ENCODE measurements at places on chromosomes 5 and 9.

GRCh38 chr5:149780043-149780737 is 50.1 kb downstream of the PPARGC1B start:
- no peak for DNase-seq

- no peak for DNase-seq
Measured at GRCh38 chr9:127195976-127196825, 68.4 kb upstream of the GARNL3 start.

DNA sequence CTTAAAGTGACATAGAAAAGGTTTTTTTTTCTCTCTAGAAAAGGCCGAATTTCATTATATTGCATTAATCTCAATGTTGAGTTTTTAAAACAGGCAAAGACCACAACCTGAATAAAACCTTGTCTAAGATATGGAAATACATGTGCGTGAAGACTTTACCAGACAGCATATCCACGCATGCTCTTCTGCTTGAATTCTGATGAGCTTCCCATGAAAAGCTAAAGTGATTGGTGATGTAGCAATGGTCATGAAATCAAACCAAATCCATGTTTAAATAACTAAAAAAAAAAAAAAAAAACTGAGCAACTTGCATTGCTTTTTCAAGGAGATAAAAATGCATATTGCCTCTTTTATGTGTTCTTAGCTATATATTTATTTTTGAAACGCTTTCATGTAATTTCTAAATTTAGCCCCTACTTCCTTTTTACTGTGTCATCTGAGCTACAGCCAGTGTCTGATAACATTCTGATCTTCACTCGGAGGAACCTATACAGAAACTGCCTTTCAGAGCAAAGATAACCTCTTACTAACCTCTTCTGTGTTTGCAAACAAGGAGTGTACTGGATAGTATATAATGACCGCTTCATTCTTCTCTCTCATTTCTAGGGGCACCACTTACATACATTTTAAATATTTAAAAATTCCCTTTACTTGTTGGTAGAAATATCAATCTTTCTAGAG is 179.1 kb upstream of the GNA14 start:
- no peak for DNase-seq

DNA sequence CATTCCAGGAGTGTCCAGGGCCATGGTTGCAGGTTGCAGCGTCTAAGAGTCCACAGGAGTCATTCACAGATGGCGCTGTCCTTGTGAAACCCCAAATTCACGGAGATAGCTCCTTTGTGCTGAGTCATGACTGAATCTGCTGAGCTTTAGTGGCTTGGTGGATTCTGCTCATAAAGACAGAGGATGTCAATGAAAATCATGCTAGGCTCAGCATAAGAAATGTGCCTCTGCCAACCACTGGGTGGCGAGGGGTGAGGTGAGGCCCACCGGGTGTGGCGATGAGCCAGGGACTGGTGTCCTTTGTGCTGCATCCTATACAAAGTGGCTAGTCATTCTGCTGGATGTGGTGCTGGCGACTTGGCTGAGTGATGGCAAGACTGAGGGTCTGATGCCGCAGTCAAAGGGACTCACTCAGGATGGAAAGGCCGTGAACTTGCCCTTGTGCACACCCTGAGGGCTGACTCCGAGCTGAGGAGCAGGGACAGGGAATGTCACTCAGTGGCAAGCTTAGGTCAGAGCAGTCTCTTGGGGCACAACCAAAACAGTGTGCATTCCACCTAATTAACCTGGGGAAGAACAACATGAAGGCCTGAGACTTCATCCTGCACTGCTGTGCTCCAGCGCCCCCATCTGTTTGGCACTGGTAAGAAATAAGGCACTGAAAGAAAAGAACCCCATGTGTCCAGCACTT is 71.5 kb downstream of the DAP start:
- no peak for DNase-seq

GRCh38 chr5:32505756-32506155 is 61.2 kb upstream of the ZFR start:
- no peak for DNase-seq

GRCh38 chr5:6568889-6569288 is 64.0 kb downstream of the NSUN2 start:
- no peak for DNase-seq

DNA sequence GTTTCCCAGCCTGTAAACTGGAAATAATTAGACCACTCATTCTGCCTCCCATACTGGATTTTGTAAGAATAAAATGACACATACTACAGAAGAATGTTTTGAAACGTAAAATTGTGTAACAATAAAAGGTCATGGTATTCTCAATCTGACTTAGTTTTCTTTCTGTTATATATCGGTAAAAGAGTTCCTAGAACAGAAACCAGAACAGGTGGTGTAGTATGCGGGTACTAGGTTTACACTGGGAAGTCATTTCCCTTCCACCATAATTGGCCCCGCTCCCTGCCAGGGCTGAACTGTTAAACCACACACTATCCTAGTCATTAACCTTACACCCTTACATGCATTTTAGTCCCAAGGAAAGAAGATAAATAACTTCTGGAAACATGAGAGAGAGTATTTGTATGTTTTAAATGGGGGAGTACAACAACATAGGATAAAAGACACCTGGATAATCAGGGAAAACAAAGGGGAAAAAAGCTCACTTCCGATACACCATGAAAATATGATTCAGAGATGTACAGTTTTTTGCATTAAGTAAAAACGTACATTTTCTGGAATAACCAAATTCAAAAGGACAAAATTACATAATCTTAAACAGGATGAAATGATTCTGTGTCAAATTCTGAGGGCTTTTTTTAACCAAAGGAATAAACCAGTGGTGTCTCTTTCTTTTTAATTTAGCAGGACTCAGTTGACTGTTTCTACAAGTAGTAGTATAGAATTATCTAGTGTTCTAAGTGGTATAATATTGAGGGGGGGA is 199.7 kb downstream of the GLIS3 start:
- DNase-seq = no peak

DNA sequence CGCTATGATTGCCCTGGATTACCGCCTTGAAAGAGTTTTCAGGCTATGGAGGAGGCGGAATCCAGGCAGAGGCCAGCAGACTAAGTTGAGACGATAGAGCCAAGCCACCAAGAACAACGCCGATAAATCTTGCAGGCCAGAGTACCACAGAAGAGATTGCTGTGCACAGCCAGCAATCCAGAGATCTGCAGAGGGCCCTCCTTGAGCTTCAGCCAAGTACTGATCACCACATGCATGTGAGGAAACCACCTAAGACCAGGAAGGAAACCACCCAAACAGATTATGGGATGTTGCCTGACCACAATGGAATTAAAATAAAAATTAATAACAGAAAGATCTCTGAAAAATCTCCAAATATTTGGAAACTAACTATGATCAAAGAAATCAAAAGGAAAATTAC is 74.9 kb downstream of the GCNT4 start:
- no peak for DNase-seq

- DNase-seq = no peak
Measured at GRCh38 chr9:3648266-3648665, 122.5 kb upstream of the RFX3 start.

All from activated CD8-positive, alpha-beta memory T cell treated with anti-CD3 and anti-CD28 coated beads, Interleukin-2, amount 50 U/mL, for 4 hours (primary cell).